ENCODE measurements at places on chromosomes 1 and 21.

- peak; percentile 31 for DNase-seq
Observed at GRCh38 chr1:206524739-206525364, 17.5 kb downstream of the RASSF5 start.

GRCh38 chr1:176785056-176785455, 322.1 kb downstream of the PAPPA2 start:
- DNase-seq = no peak

GRCh38 chr1:197994907-197995407, 77.8 kb downstream of the LHX9 start:
- DNase-seq = no peak

DNA sequence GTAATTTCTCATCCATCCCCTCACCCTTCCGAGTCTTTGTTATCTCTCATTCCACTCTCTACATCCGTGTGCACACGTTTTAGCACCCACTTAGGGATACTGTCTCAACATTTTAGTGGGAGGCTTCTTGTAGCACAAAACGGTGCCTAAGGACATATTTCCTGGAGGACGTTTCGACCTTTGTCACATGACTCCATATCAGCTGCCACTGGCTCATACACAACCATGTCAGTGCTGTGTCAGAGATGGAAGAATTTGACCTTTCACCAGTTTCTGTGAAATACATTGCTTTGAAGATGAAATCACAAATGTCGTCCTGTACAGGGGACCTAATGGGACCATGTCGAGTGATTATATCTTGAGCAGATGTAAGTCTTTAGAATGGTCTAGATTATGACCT, 15.6 kb downstream of the B3GALT5 start:
- no peak for DNase-seq

DNA sequence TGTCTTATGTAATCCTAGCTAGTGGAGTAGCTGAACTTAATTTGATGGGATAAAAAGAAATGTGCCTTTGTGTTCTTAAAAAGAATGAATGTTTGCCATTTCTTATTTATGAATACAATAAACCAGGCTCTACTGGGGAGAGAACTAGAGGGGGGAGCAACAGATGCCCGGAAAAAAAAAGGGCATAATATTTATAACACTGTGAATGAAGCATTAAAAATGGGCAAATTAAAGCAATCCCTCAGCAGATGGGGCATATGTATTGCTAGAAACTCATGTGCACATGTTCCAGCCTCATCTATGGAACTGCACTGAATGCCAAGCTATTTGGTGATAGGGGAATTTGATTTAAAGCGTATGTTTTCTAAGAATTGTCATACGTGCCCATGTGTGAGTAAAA, 42.3 kb upstream of the KCNJ6 start:
- no peak for DNase-seq

- no peak for DNase-seq
Observed at GRCh38 chr1:230861489-230861888, 6.8 kb downstream of the C1orf198 start.

DNA sequence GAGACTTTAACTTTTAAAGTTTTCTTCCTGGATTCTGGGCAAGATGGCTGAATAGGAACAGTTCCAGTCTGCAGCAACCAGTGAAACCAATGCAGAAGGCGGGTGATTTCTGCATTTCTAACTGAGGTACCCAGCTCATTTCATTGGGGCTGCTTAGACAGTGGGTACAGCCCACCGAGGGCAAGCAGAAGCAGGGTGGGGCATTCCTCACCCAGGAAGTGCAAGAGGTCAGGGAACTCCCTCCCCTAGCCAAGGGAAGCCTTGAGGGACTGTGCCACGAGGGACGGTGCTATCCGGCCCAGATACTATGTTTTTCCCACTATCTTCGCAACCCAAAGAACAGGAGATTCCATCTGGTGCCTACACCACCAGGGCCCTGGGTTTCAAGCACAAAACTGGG, 121.0 kb downstream of the VAV3 start:
- DNase-seq = no peak

DNA sequence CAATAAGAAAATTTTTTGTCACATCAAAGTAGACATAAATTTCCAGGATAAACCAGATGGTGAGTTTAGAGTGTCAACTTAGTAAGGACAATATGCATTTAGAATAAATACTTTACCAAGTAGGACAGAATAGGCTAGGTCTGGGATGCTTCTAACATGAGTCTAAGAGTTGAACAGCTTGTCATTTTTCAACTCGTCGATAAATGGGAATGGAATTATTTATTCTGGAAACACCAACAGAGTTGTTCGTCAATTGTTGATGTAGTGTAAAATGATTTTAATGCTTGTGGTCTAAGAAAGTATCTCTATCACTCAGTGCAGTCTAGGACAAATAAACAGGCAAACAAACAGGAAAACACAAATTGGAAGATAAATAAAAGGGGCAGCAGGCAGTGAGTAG, 358.4 kb upstream of the ST6GALNAC5 start:
- no peak for DNase-seq

DNA sequence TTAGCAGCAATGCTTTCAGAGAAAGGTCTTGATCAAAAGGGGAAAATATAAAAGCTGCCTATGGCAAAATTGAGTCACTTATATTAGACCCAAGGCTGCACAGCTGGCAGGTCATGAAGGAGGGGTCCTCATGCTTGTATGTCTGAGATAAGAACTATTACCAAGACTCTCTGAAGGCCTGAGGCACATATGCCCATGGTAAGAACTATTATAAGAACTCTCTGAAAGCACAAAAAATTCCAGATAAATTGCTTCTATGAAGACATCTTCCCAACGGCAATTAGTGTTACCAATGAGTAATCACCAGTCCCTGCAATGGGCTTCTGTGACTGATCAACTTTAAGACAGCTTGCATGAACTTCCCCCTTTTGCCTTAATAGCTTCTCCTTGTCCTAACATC, 42.8 kb upstream of the LRIF1 start:
- DNase-seq = no peak

- no peak for DNase-seq
Observed at GRCh38 chr1:86069757-86070145, 86.8 kb downstream of the COL24A1 start.

GRCh38 chr1:119611701-119612113, 36.4 kb downstream of the ZNF697 start:
- peak; percentile 39 for DNase-seq

DNA sequence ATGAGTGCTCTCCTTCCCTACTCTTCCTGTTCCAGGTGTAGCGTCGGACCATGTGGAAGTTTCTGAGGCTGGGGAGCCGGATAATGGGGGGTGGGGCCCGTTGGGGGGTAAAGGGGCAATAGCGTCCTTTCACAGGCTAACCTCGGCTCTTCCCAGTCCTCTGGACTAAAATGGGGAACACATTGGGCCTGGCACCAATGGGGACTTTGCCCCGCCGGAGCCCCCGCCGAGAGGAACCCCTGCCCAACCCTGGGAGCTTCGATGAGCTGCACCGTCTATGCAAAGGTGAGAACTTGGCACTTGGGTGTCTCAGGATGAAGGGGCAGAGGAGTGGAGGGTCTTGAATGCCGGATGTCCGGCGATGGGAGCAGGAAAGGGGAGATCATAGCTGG, 456 bp downstream of the TOMM40L start:
- DNase-seq = no peak

DNA sequence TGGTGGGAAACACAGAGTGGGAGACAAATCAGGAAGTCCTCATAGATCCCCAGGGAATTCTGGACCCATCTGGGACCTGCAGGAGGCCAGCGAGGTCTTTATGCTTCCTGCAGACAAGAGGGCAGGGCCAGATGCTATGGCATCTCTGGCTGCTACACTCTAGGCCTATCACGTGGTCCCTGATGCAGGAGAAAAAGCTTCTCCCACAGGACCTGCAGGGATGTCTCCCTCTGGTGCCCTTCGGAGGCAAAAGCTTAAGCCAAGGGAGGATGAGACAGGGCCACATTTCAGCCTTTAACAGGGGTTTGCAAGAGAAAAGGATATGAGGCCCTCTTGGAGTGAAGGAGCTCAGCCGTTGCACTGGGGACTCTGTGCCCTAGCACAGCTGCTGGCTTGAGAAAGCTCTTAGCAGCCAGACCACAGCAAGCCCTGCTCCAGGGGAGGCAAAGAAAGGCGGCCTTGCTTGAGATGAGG, 243.0 kb downstream of the C1orf94 start:
- peak; percentile 43 for DNase-seq

- DNase-seq = no peak
Observed at GRCh38 chr1:240170806-240171205, 79.1 kb downstream of the FMN2 start.

DNA sequence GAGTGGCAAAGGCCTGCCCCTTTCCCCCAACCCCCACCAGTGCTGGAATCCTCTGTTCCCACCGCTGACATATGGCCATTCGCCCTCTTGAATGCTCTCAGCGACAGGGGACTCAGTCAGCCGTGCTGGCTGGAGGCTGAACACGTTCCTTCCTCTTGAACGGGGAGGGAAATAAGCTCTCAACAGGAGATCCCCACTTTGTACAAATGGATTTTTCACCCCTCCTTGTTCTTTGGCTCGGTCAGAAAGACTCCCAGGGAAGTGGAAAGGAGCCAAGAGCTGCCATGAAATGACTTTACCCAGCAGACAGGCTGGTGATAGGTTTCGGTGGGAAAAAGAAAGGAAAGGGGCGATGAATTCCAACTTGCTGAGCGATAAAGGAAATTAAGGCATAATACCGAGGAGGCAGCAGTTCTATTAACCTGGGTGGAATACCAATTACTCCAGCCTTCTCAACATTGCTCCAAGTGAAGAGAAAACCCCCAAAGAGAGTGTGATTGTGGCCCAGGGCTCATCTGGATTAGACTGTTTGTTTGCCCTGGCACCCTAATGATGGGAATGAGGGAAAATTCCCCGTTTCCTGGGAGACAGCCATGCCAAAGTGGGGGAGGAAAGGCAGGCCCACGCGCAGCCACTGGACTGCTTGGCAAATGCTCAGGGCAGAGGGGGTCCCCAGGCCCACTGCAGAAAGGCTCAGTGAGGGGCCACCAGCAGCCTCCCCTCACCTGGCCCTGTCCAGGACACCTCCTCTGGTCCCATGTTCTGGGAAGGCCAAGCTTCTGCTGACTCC, 23.9 kb downstream of the LRP8 start:
- no peak for DNase-seq

DNA sequence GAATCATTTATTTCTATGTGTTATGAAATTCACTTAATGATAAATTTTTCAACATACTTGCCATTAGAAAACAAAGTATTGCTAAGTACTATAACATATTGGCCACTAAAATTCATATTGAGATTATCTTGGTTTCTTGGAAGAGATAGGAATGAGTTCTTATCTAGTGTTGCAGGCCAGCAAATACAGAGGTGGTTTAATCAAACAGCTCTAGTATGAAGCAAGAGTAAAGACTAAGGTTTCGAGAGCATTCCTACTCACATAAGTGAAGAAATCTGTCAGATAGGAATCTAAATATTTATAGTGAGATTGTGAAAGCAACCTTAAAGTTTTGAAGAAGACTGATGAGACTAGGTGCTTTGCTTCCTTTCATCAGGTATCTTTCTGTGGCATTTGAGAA, 37.9 kb upstream of the FOXE3 start:
- DNase-seq = no peak

GRCh38 chr1:246779561-246780175, 55.5 kb downstream of the SCCPDH start:
- DNase-seq = no peak

DNA sequence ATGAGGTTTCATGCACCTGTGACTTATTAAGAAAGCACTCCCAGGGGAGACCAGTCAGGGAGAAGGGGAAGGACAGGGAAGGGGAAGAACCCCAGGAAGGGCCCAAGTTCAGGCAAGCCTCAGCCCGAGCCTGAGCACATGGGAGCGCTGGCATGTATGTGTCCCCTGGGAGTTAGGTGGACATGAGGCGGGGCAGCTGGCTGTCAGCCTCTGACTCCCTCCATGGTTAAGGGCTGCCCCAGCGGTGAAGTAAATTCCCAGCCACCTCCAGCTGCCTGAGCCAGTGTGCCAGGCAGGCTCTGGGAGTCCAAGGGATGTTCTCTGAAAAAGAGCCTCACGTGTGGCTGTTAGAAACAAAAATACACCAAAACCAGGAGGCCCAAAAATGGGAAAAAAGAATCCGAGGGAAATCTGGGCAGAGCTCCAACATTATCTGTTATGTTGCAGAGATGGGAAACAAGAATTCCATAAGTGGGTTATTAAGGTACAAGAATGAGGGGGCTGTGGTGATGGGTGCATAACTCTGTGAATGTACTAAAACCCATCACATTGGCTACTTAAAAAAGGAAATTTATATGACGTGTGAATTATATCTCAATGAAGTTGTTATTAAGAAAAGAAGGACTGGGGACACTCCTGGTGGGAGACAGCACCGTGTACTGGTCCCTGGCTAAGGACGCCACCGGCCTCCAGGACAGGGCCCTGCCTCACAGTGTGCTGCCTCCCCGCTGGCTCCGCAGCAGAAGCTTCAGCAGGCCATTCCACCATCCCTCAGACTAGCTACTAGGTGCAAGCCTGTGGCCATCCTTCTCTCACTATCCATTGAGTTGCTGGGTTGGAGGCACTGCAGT, 18.7 kb downstream of the DMRTB1 start:
- DNase-seq = no peak

DNA sequence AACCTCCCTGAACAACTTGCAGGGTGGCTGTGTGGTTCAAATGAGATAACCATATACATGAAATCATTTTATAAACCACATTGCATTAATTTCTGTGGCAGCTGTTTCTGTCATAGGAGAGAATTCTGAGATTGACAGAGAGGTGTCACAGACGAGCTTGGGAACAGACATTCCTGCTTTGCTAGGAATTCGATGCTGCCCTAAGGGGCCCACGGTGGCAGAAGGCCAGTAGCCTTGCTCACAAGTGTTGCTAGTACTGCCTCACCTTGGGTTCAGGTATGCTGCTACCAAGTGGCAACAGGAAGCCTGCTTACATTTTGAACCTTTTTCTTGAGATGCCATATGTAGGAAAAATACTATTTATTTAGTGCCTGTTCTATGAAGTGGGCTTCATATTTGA, 13.4 kb downstream of the KCNA10 start:
- DNase-seq = no peak

GRCh38 chr1:216111842-216112241, 311.4 kb downstream of the USH2A start:
- no peak for DNase-seq

GRCh38 chr1:175787881-175788280, 44.5 kb upstream of the TNR start:
- no peak for DNase-seq

GRCh38 chr1:46772571-46772970, 26.3 kb upstream of the CYP4B1 start:
- no peak for DNase-seq

Measured in A172 (cell line).